ENCODE measurements at places on chromosomes 7 and 10.

DNA sequence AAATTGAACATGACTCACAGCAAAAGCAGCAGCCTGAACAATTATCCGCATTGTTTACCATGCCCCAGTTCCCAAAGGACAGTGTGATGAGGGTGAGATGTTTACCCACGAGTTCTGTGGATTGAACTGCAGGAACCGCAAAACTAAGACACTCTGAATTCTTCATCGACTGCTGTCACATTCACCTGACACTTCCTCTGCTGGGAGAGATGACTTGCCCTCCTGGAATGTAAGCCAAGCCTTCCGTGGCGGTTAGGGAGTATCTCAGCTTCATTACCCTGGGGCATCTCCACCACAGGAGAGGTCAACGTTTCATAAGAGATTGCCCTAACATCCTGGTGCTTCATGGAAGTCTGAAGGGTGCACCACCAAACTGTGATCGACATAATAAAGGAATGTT is 374.6 kb upstream of the ADARB2 start:
- DNase-seq: no peak

- no peak for DNase-seq
These were observed 543.5 kb upstream of the ADARB2 start for GRCh38 chr10:2280713-2281300.

DNA sequence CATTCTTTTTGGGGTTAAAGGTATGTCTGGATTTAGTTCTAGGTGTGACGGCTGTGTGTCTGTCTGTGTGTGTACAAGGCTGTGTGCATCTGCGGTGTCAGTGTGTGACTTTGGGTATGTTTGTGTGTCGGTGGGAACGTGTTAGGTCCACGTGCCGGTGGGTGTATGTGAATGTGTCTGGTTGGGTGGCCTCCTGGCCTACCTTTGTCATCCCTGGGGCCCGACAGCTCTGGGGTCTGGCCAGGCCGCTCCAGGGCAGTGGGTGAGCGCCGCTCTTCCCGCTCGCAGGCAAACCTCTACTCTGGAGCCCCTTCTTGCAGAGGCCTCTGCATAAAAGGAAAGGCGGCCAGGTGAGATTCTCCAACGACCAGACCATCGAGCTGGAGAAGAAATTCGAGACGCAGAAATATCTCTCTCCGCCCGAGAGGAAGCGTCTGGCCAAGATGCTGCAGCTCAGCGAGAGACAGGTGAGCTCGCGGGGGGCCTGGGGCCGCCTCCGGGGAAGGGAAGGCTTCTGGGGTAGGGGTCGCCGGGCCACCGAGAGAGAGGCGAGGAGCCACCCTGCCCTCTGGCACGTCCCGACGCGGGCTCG is 2.4 kb downstream of the HHEX start:
- no peak for DNase-seq

GRCh38 chr10:96720422-96721206 is at the start of gene PIK3AP1:
Gene PIK3AP1, minus strand, starts transcription at chr10:96720514. Its CDS starts 120 bp downstream, at chr10:96720394.
- peak; percentile 12 for DNase-seq

DNA sequence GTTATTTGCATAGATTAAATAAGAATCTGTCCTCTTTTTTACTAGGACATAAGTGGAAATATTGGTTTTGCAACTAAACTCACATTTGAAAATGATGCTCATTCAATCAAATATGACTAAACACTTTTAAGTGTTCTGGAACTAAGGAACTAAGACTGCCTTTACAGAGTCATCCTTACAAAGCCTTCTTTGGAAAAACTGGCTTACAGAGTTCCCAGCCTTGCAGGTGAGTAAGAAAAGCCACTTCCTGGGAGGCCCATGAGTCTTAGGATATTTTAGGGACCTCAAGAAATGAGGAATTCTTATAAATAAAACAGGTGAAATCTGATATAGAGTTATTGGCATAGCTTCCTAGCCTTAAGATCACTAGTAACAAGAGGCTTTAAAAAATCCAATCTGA is 135.5 kb downstream of the ALOX5 start:
- no peak for DNase-seq

GRCh38 chr7:77544518-77544917 is 7.4 kb downstream of the PTPN12 start:
- DNase-seq: no peak

DNA sequence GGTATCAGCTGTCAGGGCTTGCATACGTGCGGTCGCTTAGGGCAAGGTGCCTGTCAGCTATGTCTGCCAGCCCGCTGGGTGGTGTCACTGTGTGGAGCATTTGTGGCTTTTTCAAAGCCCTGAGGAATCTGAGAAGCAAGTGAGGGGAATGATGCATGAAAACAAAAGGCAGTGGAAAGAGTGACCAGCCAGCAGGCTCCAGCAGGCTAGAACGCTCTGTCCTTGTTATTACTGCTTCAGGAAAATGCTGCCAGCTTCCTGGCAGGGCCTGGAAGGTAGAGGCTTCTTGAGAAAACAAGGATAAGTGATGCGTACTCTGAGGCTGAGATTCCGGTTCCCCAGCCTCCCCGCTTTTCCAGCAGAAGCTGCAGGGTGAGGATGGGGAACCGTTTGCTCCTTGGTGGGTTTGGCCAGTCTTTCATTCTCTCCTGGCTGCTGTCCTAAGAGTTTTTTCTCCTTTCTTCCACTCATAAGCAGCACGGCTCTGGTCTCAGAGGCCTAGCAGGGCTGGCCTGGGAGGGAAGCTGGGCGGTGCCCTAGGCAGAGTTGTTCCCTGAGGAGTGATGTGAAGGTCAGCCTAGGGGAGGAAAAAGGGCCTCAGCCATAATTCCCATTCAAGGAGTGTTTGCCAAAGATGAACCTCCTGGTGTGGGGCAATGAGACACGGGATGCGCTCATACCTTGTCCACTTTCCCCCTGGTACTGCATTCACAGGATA is 42.8 kb upstream of the MKLN1 start:
- no peak for DNase-seq

All from stimulated activated CD8-positive, alpha-beta memory T cell treated with anti-CD3 and anti-CD28 coated beads, Interleukin-15, amount 100 ng/mL, for 24 hours (primary cell).